ENCODE measurements at places on chromosomes 11 and 22.

GRCh38 chr11:16604794-16605388 is 133.6 kb upstream of the C11orf58 start:
- no peak for DNase-seq

DNA sequence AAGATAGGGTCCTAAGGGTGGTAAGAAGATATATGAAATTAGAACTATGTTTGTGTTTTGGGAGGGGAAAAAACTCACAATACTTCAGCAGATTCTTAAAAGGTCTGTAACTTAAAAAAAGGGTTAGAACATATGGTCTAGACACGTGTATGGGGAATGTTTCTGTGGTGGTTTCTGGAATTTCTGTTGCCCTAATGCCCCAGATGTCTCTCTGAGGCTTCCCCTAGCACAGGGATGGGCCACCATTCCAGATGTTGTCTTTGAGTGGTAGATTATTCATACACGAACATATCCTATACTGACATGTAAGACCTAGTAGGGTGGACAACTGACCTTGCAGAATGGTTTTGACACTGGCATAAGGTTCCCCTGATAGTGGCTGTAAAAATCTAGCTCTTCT is 26.2 kb downstream of the EHF start:
- no peak for DNase-seq

DNA sequence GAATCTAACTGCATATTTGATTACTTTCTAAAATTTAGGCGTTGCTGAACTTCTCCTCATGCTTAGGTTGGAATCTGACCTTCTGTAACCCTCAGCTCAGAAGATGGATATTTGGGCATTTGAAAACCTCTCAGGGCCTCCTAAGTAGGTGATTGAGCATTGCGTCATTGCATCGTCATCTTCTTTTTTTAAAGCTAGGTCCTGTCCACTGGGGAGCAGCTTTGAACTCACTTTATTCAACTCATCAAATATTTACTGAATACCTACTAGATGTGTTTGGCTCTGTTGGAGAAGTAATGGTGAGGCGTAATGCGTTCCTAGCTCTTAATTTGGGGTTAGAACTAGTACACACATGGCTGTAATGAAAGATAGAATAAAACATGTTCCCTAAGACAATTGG is 56.8 kb downstream of the ZBTB16 start:
- DNase-seq: no peak

GRCh38 chr11:47495011-47495855 is 46.3 kb upstream of the RAPSN start:
- DNase-seq: no peak

DNA sequence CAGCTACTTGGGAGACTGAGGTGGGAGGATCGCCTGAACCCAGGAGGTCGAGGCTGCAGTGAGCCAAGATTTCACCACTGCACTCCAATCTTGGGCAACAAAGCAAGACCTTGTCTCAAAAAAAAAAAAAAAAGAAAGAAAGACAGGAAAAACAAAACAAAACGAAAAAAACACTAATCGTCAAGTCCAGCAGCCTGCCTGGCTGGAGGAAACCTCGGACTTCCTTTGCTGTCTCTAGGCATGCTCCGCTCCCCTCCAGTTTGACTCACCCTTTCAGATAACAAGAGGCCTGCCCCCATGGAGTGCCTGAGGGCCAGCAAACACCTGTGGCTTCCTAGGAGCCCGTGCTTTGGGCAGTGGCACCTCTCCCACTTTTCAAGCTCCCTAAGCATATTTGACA is 28.8 kb upstream of the CHKA start:
- no peak for DNase-seq

GRCh38 chr11:33257160-33257896 is at the start of gene HIPK3:
Gene HIPK3, plus strand, starts transcription at chr11:33257381.
- DNase-seq: peak; percentile 80

GRCh38 chr11:36729825-36730224 is 131.8 kb upstream of the RAG2 start:
- DNase-seq: no peak

GRCh38 chr11:35215945-35216344 is 77.0 kb downstream of the CD44 start:
- DNase-seq: no peak

DNA sequence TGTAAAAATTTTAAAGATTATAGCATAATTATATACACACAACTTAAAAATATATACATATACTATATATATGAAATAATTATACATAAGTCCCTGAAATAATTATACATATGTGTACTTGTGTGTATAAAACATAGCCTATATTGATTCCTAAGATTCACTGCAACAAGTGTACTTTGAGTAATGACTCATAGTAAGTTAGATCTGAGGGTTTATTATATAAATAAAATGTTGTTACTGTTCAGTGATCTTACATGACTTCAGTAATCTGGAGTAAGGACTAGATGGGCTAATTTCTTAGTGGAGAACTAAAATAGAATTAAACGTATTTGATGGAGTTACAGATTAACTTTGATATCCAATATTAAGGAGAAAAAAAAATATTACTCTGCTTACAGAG is 350.5 kb downstream of the CNTN5 start:
- no peak for DNase-seq

DNA sequence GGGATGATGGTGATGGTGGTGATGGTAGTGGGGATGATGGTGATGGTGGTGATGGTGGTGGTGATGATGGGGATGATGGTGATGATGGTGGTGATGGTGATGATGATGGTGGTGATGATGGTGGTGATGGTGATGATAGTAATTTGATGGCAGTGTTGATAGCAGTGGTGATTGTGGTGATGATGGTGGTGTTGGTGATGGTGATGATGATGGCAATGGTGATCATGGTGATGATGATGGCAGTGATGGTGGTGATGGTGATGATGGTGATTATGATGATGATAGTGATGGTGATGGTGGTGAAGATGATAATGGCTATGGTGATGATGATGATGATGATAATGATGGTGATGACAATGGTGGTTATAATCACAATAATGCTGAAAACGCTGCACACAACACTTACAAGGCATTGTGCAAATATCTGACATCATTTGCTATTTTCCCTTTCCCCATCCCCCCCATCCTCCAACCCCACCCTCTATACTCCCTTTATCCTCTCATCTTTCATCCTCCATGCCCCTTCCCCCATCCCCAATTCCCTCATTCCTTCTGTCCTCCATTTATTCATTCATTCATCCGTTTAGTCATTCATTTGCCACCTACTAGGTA is 230.1 kb downstream of the BRD1 start:
- DNase-seq: no peak

DNA sequence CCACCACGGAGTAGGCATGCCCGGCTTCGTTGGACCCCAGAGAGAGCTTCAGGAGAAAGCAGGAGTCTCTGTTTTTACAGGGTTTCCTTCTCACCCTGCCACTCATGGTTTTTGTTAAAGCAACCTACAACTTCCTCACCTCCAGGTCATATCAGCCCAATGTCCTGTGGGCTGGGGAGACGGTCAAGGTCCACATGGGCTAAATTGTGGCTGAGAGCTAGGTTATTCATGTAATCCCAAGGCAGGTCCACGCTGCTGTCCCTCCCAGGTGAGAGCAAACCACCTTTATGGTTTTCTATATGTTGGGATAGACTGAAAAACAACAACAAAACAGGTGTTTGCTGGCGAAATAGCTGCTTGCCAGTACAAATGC is 19.5 kb downstream of the TSPAN32 start:
- DNase-seq: no peak

DNA sequence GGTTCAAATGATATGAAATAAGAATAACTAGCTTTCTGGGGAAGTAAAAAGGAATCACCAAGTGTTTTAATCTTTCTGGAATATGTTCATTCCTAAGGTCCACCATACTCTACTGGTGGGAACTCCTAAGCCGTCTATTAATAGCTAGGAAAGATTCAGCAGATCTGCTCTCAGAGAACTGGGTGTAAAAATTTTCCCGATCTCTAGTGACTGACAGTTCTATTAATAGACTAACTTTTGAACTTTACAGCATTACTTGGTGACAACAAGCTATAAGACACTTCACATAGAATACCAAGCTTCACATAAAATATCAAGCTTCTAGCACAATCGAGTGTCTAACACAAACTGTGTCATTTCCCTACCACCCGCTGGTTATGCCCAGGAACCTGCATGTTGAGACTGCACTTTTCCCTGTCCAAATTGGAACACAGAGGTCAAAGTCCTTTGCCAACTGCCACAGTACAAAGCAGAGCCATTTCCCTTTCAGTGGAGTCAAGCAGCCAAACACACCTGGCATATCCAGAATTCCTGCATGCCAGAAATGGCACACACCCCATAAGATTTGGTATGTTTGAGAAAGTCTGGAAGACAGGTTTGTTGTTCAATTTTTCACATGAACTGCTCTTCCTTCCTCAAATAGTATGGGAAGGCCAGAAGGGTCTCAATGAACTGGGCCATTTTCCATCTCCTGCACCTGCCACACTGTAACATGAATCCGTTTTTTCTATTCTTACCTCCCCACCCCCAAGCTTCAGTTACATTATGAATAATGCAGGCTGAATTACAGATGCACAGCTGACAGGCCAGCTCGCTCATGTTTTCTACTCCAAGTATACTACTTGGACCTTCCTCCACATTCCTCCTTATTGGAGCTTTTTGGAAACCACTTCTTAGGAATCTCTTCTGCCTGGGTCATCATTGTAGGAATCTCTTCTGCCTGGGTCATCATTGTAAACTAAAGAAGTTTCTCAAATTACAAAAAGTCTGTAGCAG is 3.7 kb downstream of the OSBP start:
- no peak for DNase-seq

- DNase-seq: no peak
Measured at GRCh38 chr11:42407341-42407740, 904.5 kb upstream of the API5 start.

GRCh38 chr11:12517306-12517705 is 139.9 kb downstream of the PARVA start:
- DNase-seq: no peak

GRCh38 chr11:3865388-3866193 is 10.1 kb downstream of the STIM1 start:
- no peak for DNase-seq

- no peak for DNase-seq
Measured at GRCh38 chr11:95715777-95716241, 73.8 kb downstream of the FAM76B start.

GRCh38 chr11:96173422-96173821 is 169.6 kb downstream of the MAML2 start:
- no peak for DNase-seq

GRCh38 chr11:129326921-129327320 is 48.7 kb upstream of the BARX2 start:
- no peak for DNase-seq

GRCh38 chr11:17979770-17980371 is 33.0 kb downstream of the SERGEF start:
- peak; percentile 45 for DNase-seq

DNA sequence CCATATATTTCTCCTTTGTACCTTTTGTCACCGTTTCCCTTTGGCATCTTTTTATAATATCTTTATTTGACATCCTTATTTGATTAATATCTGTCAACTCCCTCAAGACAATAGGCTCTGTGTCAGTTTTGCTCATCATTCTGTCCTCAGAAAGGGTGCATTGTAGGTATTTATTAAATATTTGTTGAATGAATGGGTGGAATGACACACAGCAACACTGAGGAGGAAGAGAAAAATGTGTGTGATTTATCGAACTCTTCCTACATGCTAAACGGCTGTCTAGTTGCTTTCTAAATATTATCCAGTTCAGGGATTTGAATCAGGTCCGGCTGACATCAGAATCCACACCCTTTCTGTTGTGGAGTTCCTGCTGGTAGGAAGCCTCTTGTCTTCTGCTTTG is 98.2 kb downstream of the NAV2 start:
- DNase-seq: no peak

DNA sequence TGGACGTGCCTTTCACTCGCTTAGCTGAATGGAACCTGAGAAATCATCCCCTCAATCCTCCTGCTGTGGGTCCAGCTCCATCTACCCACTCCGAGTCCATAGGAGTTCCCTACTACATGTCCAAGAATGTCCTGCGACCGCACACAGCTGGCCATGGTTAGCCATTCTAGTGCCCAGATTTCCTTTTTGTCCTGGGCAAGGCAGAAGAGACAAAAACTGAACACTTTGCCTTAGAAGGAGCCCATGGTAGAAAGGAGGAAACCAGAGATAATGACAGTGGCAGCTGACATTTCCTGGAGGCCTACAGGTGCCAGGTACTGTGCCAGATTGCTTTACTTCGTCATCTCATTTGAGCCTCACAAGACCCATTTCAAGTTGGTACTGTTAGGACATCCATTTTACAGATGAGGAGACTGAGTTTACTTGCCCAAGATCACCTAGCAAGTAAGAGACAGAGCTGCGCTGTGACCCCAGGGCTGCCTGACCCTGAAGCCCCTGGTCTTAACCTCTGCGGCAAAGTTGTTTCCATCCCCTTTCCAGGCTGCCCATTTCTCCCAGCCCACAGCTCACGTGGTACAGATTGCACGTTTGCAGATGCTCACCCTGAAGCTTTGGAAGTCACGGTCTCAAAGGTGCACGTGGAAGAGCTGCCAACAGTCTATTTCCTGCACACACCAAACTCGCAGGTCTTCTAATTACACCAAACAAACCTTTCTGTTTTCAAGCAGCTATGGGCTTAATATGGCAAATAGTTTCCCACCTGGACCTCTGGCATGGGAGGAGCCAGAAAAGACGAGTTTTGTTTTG is 112.7 kb downstream of the ZBTB16 start:
- DNase-seq: no peak

DNA sequence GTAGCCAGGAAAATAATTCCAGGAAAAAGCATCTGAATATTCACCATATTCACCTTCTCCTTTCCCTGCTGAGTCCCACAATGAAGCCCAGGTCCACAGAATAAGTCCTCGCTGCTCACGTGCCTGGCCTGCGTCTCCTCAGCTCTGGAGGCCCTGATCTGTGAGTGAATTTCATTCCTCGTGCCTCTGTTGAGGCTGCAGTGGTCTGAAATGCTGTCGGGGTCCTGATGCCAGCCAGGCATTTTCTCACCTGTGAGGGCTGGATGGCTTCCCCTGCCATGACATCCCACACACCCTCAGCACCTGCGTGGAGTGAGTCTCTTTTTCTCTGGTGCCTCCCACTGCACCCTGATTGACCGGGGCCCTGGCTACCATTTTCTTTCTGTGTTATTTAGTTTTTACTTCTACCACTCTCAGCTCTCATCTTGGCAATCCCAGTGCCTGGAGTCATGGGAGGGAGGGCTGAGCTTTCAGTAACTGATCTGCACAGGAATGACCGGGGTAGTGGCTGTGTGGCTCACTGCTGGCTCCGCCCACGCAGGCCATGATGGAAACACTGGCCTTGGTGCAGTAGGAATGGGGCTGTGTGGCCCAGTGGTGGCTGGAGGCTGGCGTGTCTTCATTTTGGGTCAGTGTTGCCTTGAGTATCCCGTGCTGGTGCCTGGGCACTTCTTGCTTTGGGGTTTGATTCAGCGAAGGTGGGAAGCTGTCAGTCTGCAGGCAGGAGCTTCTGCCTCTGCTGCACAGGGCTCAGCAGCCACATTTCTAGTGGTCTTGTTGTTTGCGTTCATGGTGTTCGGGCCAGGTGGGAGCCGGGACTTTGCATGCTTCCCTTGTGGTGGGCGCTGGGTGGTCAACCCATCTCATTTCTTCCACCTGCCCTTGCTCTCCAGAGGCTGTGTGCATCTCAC is 807.2 kb downstream of the TBC1D22A start:
- DNase-seq: no peak

DNA sequence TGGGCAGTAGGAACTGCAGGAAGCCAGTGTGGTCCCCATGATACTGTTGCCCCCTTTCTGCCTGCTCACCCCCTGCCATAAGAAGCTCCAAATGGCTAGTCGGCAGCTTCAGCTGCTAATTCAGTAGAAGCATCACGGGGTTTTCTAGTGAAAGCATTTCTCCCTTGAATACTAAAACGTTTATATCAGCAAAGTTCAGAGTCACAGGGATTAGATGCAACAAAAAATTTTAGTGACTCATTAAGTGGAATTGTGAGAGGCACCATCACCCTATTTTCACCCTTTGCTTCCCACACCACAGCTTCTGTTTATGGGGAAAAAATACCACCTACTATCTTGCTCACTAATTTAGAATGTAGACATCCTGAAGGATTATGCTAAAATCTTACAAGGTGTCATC is 25.2 kb downstream of the RAB39A start:
- no peak for DNase-seq
